ENCODE measurements at places on chromosomes 4 and X.

GRCh38 chr4:169900241-169900845 lies 125.9 kb downstream of the MFAP3L start:
- DNase-seq, result no peak

DNA sequence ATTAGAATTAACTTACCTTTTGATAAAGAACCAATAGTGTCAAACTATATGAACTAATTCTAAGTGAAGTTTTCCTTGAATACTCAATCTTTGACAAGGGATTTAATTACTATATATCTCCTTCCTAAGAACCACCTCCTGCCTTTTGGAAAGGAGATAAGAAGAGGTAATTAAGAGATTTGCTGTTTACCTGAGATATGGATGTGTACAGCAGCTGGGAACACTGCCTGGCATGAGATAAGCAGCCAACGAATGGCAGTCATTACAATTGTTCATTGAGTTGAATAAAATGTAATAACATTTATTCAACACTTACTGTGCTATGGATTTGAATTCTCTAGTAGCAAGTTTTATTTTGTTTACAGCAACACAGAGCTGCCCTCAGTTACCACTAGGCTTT lies 407.1 kb downstream of the SPOCK3 start:
- DNase-seq, result no peak

DNA sequence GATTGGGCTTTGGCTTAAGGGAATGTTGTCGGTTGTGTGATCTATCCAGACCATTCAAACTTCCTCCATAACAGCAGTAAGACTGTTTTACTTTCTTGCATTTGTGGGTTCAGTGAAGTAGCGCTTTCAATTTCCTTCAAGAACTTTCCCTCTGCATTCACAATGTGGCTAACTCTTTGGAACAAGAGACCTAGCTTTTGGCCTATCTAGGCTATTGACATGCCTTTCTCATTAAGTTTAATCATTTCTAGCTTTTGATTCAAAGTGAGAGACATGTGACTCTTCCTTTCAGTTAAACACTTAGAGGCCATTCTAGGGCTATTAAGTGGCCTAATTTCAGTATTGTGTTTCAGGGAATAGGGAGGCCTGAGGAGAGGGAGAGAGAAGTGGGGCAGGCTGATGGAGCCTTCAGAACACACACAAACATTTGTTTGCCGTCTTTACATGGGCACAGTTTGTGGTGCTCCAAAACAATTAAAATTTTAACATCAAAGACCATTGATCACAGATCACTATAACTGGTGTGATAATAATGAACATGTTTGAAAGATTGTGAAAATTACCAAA lies 34.1 kb downstream of the ADH5 start:
- no peak for DNase-seq

DNA sequence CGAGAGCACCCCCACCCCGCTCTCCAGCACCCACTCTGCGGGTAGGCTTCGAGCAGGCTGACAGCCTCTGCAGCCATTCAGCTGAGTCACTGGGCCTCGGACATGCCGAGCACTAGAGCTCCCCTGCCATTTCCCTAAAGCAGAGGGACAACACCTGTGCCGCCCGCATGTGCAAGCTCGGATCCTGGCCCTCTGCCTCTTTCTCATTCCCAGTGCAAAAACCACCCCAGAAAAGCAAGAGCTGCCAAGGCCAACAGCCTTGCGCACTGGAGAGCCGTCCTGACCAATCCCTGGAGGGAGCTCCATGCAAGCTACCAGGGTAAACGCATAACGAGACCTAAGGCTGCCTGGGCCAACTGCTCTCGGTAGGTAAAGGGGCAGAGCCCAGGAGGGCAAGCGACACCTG lies 5.3 kb downstream of the HCFC1 start:
- no peak for DNase-seq

Data from SHP77 treated with DMSO at 0.1 percent for 48 hours (cell line).